Transverse colon (tissue), 4 donors: ENCODE measurements at places on chromosomes 11 and 22. TPM values are rescaled to one million over a fixed set of nuclear protein-coding genes. Genes with fewer than 3 reads are reported as not detected.

Gene GPHA2
- not detected for total RNA-seq

Gene PRR33
- total RNA-seq, result not detected

Gene SHANK2
- 59.5 TPM for total RNA-seq

Gene FIBIN
- 0.60 TPM for total RNA-seq

Gene SMC1B
- not detected for total RNA-seq

Gene ELFN2
- total RNA-seq, result under 0.01 TPM

Gene OR52A1
- total RNA-seq, result not detected

Gene BTG4
- not detected for total RNA-seq

Gene TUBA8
- total RNA-seq, result 1.4 TPM

Gene MS4A12
- 524 TPM for total RNA-seq

Gene PARVG
- total RNA-seq, result 34.5 TPM

Gene IGSF9B
- 5.6 TPM for total RNA-seq

Gene KCNJ11
- total RNA-seq, result 135 TPM

DNA sequence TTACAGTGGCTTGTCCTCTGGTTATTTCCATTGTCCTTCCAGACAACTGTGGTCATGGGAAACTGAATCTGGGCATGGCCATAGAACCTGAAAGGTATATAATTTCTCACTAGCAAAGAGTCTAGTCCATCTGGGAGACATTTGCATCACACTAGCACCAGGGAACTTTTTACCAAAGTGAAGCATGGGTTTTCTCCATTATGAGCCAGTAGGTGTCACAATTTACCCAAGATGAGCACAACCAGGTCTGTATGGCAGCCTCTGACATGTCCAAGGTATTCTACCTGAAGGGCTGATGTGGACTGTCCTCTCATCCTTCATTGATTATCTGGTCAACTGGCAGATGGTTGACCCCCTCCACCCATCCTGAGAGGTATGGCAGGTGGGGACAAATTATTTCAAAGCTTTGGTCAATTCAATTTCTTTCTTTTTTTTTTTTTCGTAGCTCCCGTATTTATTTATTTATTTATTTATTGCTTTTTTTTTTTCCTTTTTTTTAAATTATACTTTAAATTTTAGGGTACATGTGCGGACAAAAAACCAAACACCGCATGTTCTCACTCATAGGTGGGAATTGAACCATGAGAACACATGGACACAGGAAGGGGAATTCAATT, 425.9 kb downstream of the TMEM135 start:
- H3K27me3 ChIP-seq, result no peaks in the 10 kb centered on the region
- no peak for DNase-seq
- H3K36me3 ChIP-seq, result no peaks in the 10 kb centered on the region
- no peak overlapping the region for H3K4me3 ChIP-seq
- no peak overlapping the region for H3K27ac ChIP-seq

DNA sequence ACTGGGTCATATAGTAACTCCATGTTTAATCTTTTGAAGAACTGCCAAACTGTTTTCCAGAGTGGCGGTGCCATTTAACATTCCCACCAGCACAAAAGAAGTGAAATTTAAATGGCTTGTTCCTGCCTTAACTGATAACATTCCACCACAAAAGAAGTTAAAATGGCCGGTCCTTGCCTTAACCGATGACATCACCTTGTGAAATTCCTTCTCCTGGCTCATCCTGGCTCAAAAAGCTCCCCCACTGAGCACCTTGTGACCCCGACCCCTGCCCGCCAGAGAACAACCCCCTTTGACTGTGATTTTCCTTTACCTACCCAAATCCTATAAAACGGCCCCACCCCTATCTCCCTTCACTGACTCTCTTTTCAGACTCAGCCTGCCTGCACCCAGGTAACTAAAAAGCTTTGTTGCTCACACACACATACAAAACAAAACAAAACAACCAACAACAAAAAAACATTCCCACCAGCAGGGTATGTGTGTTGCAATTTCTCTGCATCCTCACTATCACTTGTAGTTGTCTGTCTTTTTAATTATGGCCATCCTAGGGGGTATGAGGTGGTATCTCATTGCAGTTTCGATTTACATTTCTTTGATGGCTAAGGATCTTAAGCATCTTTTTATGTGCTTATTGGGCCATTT, 109.0 kb downstream of the FAR1 start:
- no peaks in the 10 kb centered on the region for H3K36me3 ChIP-seq
- peaks cover 2% of the 10 kb centered on the region for H3K27me3 ChIP-seq
- H3K4me1 ChIP-seq, result peaks cover 10% of the 10 kb centered on the region
- DNase-seq, result no peak
- no peak overlapping the region for H3K27ac ChIP-seq
- no peak overlapping the region for H3K4me3 ChIP-seq

DNA sequence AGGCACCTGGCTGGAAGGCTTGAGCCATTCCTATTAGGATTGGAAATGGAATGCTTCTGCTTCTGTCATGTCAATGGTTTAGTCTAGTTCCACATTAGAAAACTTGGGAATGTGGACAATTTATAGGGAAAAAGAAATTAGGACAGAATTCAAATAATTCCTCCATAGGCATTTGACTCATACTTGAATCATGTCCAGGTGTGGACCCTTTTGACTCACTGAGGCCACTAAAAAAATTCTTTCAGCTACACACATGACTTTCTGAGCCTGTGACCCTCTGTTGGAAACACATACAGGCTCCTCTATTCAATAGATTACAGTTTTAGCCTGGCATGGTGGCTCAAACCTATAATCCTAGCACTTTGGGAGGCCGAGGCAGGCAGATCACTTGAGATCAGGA, 100.5 kb downstream of the RASSF10 start:
- H3K4me1 ChIP-seq, result no peaks in the 10 kb centered on the region
- no peak overlapping the region for H3K27ac ChIP-seq
- DNase-seq, result no peak

GRCh38 chr11:130715877-130716220, 200.4 kb downstream of the SNX19 start:
- DNase-seq, result no peak
- no peaks in the 10 kb centered on the region for H3K27me3 ChIP-seq
- H3K36me3 ChIP-seq, result no peaks in the 10 kb centered on the region
- no peaks in the 10 kb centered on the region for H3K4me1 ChIP-seq
- no peak overlapping the region for H3K4me3 ChIP-seq

GRCh38 chr22:22756109-22756508, 111.7 kb downstream of the GGTLC2 start:
- no peaks in the 10 kb centered on the region for H3K36me3 ChIP-seq
- no peaks in the 10 kb centered on the region for H3K27me3 ChIP-seq

DNA sequence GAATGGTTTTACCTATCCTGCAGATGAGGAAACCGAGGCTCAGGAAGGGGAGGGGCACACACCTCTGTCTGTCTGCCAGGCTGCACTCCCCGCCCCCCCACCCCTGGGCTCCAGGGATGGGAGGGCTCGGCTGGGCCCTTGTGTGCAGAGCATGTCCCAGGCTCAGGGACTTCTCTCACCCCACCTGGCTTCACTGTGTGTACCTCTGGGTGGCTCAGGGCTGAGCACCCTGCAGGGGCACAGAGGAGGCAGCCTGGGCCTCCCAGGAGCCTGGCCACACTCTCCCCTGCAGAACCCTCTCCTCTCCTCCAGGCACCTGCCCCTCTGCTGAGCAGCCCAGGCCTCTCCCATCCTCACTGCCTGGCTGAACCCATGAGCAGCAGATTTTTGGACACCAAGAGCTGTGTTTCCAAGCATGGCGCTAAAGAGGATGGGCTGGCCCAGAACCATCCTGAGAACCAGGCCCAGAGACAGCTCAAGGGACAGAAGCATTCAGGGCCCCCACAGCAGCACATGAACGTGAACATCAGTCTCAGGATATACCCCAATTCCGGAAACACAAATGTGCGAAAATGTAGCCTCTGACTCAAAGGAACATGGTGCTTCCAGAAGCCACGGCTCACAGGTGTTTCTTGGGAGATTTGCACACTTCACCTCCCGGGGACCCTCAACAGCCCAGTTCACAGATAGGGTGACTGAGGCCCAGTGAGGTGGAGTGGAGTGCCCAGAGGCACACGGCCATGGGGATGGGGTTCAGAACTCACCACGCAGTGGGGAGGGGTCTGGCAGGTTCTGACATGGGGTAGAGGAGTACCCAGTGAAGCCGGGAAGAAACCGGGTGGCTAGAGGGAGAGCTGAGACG, 10.5 kb downstream of the EMID1 start:
- H3K4me3 ChIP-seq, result no peak overlapping the region
- H3K27ac ChIP-seq, result no peak overlapping the region
- DNase-seq, result no peak
- H3K4me1 ChIP-seq, result no peaks in the 10 kb centered on the region
- H3K36me3 ChIP-seq, result no peaks in the 10 kb centered on the region

- no peak overlapping the region for H3K4me3 ChIP-seq
- DNase-seq, result no peak
- no peaks in the 10 kb centered on the region for H3K36me3 ChIP-seq
- no peaks in the 10 kb centered on the region for H3K4me1 ChIP-seq
Measured at GRCh38 chr22:26847046-26847445, 189.7 kb downstream of the MIAT start.

DNA sequence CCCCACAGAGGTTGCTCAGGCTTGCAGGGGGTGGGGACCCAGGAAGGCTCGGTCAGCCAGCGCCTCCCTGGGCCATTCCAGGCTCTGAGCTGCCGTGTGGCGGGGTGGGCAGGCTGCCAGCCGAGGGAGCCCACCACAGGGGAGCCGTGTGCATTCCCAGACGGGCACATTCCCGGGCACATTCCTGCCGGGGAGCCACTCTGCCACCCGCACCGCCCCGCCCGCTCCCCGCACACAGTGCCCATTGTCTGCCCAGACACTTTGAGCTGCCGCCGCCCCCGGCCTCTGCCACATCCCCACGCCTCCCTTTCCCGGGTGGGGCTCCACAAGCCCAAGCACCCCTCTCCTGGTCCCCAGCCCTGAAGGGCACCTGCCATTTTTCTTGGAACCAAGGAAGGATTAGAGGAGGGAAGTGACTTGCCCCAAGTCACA, 27.4 kb downstream of the RPL3 start:
- H3K4me1 ChIP-seq, result peaks cover 25% of the 10 kb centered on the region
- H3K27me3 ChIP-seq, result no peaks in the 10 kb centered on the region
- peak overlapping the region; percentile 45 for H3K27ac ChIP-seq
- H3K36me3 ChIP-seq, result no peaks in the 10 kb centered on the region

DNA sequence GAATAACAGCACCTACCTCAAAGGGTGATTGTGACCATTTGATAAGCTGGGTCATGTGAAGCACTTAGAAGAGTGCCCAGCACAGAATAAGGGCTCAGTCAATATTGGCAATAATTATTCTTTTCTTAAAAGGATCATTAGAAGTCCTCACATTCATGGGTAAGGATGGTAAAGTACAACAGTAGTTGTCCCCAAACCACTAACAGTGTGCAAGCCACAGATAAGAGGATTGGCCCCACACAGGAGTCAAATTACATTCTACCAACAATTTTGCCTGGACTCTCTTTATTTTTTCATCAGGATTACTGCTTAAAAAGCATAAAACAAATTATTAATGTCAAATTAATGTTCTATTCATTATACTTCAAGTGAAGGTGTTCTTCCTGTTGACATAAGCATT, 271.5 kb upstream of the PDGFD start:
- H3K27ac ChIP-seq, result no peak overlapping the region
- H3K4me3 ChIP-seq, result no peak overlapping the region
- no peak for DNase-seq
- no peaks in the 10 kb centered on the region for H3K4me1 ChIP-seq
- H3K36me3 ChIP-seq, result no peaks in the 10 kb centered on the region
- H3K27me3 ChIP-seq, result no peaks in the 10 kb centered on the region

- no peaks in the 10 kb centered on the region for H3K36me3 ChIP-seq
- no peaks in the 10 kb centered on the region for H3K4me1 ChIP-seq
- peaks cover 3% of the 10 kb centered on the region for H3K27me3 ChIP-seq
- H3K27ac ChIP-seq, result no peak overlapping the region
- no peak overlapping the region for H3K4me3 ChIP-seq
- no peak for DNase-seq
Measured at GRCh38 chr22:27159716-27160295, 502.4 kb downstream of the MIAT start.

- H3K4me3 ChIP-seq, result no peak overlapping the region
- no peaks in the 10 kb centered on the region for H3K4me1 ChIP-seq
- peaks cover 24% of the 10 kb centered on the region for H3K36me3 ChIP-seq
- no peaks in the 10 kb centered on the region for H3K27me3 ChIP-seq
- no peak overlapping the region for H3K27ac ChIP-seq
Measured at GRCh38 chr11:116842117-116842516, 4.7 kb upstream of the APOA1 start.

- H3K27me3 ChIP-seq, result peaks cover 82% of the 10 kb centered on the region
- H3K36me3 ChIP-seq, result no peaks in the 10 kb centered on the region
- peak within 1 kb of the TSS; percentile 79 for H3K27ac ChIP-seq
- peak; percentile 17 for DNase-seq
Measured at GRCh38 chr11:35617687-35618496, at the start of gene FJX1. Gene FJX1, plus strand, starts transcription at chr11:35618460. Its CDS starts 177 bp downstream, at chr11:35618637.

GRCh38 chr22:49499433-49500075, 328.1 kb downstream of the BRD1 start:
- DNase-seq, result no peak
- H3K27ac ChIP-seq, result no peak overlapping the region
- no peaks in the 10 kb centered on the region for H3K27me3 ChIP-seq
- no peaks in the 10 kb centered on the region for H3K4me1 ChIP-seq

GRCh38 chr11:34825670-34826383, 90.4 kb downstream of the APIP start:
- DNase-seq, result peak; percentile 76
- peaks cover 16% of the 10 kb centered on the region for H3K4me1 ChIP-seq
- peak overlapping the region; percentile 87 for H3K27ac ChIP-seq
- no peaks in the 10 kb centered on the region for H3K36me3 ChIP-seq
- H3K27me3 ChIP-seq, result no peaks in the 10 kb centered on the region

- no peak for DNase-seq
- no peaks in the 10 kb centered on the region for H3K36me3 ChIP-seq
- H3K27ac ChIP-seq, result no peak overlapping the region
- no peak overlapping the region for H3K4me3 ChIP-seq
Measured at GRCh38 chr11:22567759-22568158, 57.9 kb downstream of the FANCF start.

DNA sequence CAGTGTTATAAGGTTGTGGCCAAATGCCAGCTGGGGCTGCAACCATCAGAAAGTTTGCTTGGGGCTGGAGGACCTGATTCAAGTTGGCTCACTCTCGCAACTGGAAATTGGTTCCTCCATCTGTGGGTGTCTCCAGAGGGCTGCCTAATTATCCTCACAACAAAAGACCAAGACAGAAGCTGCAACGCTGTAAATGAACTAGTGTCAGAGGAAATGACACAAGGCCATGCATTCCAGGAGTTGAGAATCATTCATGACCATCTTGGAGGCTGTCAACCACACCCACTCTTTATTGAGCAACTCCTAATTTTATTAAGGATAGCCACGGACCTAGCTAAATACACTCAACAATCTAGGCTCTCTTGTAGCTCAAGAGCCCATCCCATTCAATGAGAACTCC, 1060.8 kb downstream of the OPCML start:
- H3K4me1 ChIP-seq, result no peaks in the 10 kb centered on the region
- no peak for DNase-seq
- H3K27ac ChIP-seq, result no peak overlapping the region
- H3K36me3 ChIP-seq, result no peaks in the 10 kb centered on the region

DNA sequence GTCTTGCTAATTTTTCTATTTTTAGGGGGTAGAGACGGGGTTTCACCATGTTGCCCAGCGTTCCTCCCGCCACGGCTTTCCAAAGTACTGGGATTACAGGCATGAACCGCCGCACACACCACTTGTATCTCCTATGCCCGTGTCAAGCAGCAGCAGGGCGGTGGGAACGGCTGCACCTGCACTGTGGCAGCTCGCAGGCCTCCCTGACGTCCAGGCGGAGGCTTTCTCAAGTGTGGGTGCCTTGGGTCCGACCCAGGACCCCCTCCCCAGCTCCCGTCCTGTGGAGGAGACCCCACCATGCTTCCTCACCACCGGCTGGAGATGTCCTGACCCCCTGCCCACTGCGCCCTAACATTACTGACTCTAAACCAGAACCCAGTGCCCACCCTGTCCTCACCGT, 25.7 kb downstream of the TSPAN4 start:
- H3K4me3 ChIP-seq, result no peak overlapping the region
- DNase-seq, result no peak
- no peaks in the 10 kb centered on the region for H3K4me1 ChIP-seq
- peaks cover 11% of the 10 kb centered on the region for H3K27me3 ChIP-seq
- H3K36me3 ChIP-seq, result no peaks in the 10 kb centered on the region
